ENCODE measurements at places on chromosomes 13 and 19. TPM values are rescaled to one million over a fixed set of nuclear protein-coding genes. Genes with fewer than 3 reads are reported as not detected.

Gene ARL11
- 1.8 TPM for total RNA-seq

Gene ZNF841
- total RNA-seq: 33.8 TPM

DNA sequence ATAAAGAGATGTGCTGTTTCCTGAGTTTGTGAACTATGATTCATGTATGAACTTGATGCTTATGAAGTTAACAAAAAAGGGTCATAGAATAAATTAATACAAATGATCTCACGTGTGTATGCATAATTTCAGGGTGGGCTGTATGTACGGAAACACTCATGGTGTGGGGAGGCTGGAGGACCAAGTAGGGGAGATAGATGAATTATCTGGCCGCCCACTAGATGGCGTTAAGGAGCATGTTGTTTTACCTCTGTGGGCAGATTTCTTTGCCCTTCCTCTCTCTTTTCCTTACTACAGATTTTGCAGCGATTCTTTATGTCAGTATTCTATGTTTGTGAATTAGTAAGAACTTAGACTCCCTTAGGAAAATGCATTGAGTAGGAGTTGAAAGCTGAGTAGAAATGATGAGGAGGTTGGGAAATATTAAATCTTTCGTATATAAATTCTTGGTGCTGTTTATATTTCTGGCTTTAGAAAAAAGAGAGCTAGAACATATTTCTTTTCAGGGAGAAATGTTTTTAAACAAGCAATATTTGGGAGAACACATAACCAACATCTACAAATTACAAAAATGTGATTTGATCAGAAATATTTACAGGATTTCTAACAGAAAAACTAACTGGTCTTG lies 47.4 kb upstream of the TMTC4 start:
- DNase-seq: no peak

DNA sequence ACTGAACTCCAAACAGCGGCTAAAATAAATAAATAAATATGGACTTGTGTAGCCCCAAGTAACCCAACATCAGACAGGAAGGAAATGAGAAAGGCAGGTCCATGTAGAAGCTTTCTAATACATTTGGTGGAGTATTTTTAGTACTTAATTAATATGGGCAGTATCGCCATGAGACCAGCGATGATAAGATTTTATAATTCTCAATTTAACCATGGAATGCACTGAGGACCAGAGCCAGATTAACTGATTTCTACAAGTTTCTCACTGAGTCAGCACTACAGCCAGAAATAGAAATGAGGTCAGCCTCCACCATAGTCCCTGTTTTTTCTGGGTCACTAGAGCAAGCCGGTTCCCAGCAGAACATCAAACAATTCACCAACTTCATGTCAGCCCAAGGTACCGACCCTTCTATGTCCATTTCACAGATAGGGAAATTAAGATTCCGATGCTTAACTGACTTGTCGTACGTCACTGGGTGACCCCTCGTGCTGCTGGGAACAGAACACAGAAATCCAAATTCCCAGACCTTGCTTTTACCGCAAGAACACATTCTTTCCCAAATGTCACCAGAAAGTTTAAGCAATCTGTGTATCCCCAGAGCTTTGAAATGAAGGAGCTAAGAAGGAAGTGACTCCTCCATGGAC lies 90.4 kb downstream of the COL4A1 start:
- no peak for DNase-seq

GRCh38 chr13:83166550-83166949 lies 715.7 kb downstream of the SLITRK1 start:
- DNase-seq: no peak
